ENCODE measurements at places on chromosomes 1 and 21. TPM values are rescaled to one million over a fixed set of nuclear protein-coding genes. Genes with fewer than 3 reads are reported as not detected.

FAM72D gene
- 3.8 TPM for total RNA-seq

- DNase-seq, result no peak
Observed at GRCh38 chr1:180372728-180373127, 129.6 kb downstream of the ACBD6 start.

DNA sequence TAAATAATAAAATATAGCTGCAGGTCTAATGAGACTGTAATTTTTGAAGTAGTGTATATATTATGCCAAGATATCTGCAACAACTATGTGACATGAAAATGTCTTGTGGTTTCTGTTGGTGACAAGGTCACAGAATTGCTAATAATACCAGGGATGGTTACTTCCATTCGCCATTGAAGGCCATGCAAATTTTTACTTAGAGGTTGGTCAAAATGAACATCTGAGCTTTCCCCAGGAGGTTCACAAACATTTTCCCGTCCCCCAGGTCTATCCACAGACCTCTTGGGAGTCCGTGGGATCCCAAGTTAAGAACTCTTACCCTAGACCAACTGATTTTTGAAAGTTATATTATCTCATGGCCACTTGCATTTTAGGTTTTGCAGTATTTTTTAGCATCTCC, 62.7 kb downstream of the BCL9 start:
- no peak for DNase-seq

- no peak for DNase-seq
Observed at GRCh38 chr21:38269576-38269936, 12.8 kb downstream of the KCNJ15 start.

DNA sequence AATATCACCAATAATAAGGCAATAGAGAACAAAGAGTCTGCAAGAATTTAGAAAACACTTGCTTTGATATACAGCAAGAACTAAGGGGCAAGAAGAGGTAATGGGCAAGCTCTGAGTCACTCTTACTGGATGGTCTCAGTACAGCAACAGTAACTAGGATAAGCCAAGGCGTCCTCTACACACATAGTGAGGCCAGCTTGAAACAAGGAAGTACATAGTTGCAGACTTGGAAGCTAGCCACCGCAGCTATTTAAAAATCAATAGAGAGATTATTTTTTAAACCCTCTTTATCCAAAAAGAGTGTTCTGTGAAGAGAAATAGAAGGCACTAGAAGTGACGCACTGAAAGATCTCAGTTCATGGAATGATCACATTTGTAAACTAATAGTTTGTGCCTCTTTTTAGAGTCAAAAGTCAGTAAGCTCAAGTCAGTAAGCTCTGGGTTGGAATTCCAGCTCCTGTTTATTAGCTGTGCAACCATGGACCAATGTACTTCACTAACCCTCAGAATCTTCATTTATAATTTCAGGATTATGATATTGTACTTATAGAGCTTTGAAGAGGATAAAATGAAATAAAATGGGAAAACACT, 118.6 kb downstream of the AKT3 start:
- no peak for DNase-seq

- DNase-seq, result no peak
Observed at GRCh38 chr21:26070822-26071425, 99.6 kb downstream of the APP start.

GRCh38 chr1:97630948-97631347, 289.9 kb downstream of the DPYD start:
- no peak for DNase-seq

SYTL1 gene
- total RNA-seq, result 1.0 TPM

DNA sequence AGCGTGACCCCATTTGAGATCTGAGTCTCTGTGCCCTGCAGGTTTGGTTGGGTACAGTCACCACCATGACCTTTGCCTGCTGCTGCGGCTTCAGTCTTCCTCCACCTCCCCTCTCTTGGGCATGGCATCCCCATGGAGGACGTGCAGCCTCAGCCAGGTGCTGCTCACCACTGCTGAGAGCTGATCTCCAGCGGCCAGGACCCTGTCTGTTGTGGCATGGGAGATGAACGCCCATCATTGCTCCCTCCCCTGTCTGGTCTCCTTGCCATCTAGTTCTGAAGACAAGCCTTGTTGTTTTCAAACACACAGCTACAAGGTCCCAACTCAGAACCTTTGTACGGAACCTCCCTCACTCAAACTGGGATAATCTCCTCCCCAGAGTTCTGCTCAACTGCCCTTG, 19.2 kb upstream of the PKP1 start:
- no peak for DNase-seq

DNA sequence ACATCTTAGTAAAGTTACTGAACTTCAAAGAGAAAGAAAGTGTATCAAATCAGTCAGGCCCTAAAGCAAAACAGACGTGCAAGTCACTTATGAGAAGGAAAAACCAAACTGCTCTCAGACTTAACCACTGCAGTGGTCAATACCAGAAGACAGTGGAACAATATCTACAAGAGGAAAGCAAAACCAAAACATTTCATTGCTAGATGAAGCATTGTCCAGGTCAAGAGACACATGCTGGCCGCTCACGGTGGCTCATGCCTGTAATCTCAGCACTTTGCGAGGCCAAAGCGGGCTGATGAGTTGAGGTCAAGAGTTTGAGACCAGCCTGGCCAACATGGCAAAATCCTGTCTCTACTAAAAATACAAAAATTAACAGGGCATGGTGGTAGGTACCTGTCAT, 82.0 kb upstream of the MROH9 start:
- no peak for DNase-seq

DNA sequence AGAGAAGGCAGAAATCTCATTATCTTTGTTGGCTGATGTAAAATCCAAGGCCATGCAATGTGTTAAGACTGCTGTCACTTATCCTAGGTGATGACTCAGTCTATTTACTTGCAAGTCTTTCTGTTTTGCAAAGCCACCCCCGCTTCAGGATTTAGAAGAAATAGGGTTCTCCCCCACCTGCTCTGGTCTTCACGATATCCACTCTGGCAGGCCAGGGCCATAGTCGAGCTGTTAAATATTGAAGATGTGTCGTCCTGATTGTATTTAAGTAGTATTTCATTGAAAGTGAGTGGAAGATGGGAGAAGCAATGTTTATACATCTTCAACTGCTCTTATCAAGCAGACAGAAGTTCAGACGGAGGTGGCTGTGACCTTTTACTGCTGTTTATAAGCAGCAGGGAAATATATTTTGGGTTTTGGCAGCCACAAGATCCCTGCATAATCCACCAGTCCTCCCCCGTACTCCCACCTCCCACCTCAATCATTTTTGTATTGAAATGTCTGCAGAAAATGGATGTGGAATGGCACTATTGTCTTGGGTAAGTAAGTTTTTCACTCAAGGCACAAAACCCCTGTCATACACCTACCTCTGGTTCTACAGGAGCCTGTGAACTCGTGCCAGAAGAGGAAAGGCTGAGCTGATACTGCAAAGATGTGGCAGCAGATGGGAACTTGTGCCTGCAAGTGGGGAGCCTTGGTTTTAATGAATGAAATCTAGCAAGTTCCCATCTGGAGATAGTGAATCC, 117.4 kb downstream of the MRPS6 start:
- no peak for DNase-seq

- no peak for DNase-seq
Observed at GRCh38 chr1:100342348-100342747, 10.0 kb upstream of the CDC14A start.

C1orf185 gene
- total RNA-seq, result not detected

DNA sequence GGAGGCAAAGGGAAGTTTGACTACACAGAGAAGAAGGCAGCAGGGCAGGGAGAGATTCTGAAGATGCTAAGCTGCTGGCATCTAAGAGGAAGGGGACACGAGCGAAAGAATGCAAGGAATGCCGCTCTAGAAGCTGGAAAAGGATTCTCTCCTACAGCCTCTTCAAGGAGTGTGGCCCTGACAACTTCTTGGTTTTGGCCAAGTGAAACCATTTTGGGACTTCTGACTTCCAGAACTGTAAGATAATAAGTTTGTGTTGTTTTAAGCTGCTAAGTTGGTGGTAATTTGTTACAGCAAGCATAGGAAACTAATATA, 28.5 kb downstream of the MGST3 start:
- no peak for DNase-seq

GRCh38 chr21:26403321-26403720, 169.8 kb downstream of the CYYR1 start:
- no peak for DNase-seq

MIS18A gene
- total RNA-seq, result 37.8 TPM

DNA sequence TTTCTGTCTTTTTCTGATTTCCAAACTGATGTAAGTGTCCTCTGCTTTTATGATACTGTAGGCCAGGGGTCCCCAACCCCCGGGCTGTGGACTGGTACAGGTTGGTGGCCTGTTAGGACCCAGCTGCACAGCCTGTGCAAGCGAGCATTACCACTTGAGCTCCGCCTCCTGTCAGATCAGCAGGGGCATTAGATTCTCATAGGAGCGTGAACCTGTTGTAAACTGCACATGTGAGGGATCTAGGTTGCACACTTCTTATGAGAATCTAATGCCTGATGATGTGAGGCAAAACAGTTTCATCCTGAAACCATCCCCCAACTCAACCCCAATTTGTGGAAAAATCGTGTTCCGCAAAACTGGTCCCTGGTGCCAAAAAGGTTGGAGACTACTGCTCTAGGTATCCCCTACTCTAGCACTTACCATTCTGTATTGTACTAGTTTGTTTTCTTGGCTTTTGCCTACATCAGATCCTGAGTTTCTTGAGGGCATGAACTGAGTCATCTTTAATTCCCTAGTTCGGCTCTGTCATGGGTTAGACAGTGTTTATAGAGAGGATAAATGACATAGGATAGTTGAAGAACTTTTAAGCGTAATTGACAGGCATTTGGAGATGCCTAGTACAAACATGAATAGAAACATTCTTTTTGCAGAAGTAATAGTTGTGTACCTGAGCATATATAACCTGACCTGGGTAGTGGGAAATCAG, 4.1 kb downstream of the ABCD3 start:
- DNase-seq, result no peak

DNA sequence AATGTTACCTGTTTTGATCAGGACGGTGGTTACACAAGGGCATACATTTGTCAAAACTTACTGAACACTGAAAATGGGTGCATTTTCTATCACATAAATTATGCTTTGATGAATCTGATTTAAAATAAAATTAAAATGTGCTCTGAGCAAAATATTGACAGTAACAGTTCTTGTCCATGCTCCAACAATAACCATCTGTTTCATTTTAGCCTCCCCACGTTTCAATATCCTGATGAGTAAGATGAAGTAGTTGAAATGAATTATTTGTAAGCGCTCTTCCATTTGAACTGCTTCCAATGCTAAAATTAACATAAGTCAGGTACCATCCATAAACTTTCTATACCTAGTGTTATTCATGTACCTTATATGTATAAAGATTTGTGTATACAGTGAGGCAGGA, 365.4 kb downstream of the LTN1 start:
- DNase-seq, result no peak

APCS gene
- total RNA-seq, result not detected

GRCh38 chr1:40078512-40079333, 18.3 kb downstream of the PPT1 start:
- peak; percentile 54 for DNase-seq

DNA sequence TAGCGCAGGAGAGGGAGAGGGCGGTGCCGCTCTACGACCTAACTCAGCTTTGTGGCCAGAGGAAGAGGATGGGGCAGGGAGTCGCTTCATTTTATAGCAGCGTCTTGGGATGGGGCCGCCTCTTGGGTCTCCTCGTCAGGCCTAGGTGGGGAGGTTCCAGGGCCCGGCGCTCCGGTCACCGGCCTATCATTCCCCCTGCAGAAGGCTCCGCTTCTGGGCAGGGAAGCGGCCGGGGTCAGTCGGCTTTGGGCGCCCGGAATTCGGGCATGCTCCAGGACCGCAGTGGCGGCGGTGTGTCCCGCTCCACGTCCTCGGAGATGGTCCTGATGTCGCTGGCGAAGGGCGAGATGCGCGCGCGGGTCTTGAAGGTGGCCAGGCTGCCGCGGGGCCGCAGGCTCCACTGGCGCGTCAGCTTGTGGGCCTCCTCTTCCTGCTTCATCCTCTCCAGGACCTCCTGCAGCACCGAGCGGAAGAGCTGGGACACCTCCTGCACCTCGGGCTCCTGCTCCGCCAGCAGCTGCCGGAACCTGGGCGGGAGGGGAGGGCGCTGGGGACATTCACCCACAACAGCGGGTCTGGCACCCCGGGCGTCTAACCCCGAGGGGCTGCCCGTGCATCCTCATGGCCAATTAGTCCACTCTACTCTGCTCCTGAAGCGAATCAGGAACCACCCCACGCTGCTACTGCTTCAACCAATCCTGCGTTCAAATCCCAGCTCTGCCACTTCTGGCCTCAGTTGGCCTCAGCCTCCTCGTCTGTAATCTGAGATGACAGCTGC, 13.0 kb downstream of the RD3 start:
- no peak for DNase-seq

DNA sequence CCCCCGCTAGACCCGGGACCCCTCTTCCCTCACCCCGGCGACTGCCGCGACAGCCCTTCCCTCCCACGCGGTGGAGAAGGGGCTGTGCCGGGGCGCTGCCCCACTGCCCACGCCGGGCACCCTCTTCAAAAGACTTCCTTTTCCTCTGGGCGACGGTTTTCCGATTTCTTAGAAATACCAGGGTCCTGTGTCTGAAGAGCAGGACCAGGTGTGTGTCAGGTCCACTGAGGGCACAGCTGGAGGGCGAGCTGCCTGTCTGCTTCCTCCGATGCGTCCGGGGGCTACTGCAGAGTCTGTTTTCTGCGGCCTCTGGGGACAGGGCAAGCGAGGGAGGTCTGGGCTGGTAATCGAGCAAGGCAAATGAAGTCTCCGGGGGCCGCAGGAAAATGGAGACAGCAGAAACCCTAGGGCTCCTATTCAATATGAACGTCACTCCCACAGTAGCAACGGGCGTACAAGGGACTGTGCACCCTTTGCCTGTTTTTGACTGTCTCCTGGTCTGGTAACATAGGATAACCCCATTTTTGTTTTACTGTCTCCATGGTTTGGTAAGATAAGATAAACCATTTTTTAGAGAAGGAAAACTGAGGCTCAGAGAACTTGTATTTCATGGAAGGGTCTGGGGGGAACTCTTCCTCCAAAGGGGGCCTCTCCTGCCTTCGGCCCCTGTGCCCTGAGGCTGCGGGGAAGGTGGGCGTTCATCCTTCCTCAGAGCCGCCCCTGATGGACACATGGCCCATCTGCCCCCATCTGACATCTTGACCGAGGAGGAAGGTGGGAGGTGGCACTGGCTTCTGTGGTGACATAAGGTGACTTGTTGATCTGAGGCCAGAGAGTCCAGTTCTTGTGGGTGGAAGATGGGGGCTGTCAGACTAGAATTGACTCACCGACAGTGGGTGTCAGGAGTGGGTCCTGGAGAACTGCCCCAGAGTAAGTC, 970 bp downstream of the TNFRSF1B start:
- no peak for DNase-seq

PPM1J gene
- total RNA-seq, result 0.10 TPM
